Caco-2 (cell line): ENCODE measurements at places on chromosomes 1 and 21.

GRCh38 chr1:87072411-87072810 is 158.0 kb downstream of the HS2ST1 start:
- DNase-seq = no peak

DNA sequence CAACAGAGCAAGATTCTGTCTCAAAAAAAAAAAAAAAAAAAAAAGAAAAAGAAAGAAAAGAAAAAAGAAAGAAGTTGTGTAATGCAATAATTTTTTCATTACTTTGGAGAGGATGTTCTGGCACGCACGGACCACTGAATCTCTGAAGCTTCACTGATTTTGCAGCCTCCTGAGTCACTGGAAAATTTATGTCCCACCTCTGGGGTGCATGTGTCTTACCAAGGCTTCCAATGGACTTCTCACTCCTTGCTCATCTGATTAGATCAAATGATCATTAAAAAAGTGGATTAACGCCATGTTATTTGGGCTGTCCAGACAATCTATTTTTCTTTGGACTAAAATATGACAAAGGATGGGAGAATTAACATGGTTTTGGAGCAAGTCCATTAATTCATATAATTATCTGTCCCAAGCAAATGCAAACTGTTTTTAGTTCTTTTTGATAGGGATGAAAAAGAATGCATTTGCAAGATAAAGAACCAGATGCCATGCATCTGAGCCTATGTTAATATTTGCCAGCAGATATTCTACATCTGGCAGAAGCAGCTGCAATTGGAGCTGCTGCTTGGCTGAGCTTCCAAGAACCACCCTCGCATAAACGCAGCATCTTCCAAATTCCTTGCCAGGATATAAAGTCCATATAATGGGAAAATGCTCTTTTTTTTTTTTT is 10.1 kb upstream of the MAP1LC3C start:
- DNase-seq = no peak

GRCh38 chr1:70146488-70146887 is 58.9 kb downstream of the LRRC40 start:
- DNase-seq = no peak

- no peak for DNase-seq
Measured at GRCh38 chr1:75470448-75470847, 140.5 kb downstream of the SLC44A5 start.
